ENCODE measurements at places on chromosomes 3 and 15.

DNA sequence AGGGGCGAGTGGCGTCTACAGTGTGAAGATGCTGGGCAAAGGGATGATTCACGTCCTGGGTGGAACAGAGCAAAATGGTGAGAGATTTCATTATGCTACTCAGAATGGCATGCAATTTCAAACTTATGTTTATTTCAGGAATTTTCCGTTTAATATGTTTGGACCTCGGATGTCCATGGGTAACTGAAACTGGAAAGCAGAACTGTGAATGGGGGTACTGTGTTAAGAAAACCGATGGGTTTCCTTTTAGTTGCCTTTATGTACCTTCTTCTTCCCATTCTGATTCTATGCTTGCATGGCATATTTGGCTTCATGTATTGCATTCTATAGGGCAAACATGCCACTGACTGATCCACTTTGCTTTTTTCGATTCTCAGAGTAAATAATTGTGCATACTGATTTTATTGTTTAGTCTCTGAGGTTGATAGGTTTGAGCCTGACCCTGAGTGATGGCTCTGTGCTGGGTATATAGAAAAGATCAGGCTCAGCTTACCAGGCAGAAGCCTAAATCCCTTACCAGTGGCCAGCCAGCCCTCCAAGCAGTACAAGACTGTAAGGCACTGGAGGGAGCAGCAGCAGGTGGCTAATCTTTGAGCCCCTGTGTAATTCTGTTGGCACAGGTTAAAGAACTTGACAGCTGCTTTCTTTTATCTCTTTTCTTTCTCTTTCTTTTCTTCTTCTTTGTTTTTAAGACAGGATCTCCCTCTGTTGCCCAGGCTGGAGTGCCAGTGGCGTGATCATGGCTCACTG lies 4.5 kb downstream of the QTRT2 start:
- no peak for DNase-seq

- DNase-seq, result no peak
Observed at GRCh38 chr3:7787871-7788828, 713.5 kb upstream of the LMCD1 start.

DNA sequence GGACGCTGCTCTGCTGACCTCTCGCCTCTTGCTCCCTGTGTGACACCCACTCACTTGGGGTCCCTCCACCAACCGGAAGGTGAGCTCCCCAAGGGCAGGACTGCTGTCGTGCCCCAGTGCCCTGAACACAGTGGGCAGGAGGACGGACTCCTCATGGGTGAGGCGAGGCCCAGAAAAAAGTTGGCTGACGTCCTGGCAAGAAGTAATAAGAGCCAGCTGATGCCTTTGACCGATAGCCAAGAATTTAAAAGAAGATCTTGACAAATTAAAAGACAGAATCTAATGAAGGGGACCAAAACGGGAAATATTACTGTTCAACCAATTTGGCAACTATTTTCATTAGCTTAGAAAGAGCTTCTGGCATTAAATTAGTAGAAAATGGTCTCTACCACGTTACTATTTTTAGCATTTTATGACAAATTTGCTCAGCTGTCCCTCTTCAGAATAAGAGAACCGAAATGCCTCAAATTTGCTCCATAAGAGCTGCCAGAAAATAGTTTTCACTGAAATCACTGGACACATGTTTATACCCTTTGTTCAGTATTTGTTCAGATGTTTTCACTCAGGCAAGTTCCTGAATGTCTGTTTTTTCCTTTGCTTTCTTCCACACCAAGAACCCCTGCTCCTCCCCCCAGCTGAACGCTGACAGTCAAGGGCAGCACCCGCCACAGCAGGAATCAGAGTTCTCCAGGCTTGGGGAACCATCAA lies 60.5 kb downstream of the XXYLT1 start:
- no peak for DNase-seq

DNA sequence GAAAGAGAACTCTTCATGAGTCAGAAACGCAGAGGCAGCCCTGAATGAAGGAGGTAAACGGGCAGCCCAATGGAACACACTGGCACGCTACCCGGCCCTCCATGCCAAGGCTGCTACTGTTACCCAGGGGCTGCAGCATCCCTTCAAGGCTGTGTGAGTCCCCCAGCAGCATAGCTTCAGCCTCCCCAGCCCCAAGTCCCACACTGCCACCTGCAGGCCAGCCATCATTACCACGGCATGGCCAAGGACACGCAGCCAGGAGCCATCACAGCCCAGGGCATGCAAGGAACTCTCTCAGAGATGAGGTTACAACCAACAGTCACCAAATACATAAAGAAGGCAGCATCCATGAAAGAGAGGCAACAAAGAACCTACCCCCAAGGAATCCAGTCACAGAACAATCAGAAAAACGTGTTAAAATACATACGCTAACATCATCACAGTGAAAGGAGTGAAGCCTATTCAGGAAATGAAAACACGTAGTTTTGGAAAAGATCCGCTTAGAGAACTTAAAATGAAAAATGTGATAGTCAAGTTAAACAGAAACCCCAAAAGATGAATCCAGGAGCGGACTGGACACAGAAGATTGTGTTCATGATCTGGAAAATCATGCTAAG lies 22.4 kb downstream of the PLA2G4F start:
- peak; percentile 40 for DNase-seq

- no peak for DNase-seq
Observed at GRCh38 chr3:112136959-112137693, 4.1 kb upstream of the GCSAM start.

GRCh38 chr3:131690800-131691199 lies 188.0 kb upstream of the MRPL3 start:
- DNase-seq, result no peak

DNA sequence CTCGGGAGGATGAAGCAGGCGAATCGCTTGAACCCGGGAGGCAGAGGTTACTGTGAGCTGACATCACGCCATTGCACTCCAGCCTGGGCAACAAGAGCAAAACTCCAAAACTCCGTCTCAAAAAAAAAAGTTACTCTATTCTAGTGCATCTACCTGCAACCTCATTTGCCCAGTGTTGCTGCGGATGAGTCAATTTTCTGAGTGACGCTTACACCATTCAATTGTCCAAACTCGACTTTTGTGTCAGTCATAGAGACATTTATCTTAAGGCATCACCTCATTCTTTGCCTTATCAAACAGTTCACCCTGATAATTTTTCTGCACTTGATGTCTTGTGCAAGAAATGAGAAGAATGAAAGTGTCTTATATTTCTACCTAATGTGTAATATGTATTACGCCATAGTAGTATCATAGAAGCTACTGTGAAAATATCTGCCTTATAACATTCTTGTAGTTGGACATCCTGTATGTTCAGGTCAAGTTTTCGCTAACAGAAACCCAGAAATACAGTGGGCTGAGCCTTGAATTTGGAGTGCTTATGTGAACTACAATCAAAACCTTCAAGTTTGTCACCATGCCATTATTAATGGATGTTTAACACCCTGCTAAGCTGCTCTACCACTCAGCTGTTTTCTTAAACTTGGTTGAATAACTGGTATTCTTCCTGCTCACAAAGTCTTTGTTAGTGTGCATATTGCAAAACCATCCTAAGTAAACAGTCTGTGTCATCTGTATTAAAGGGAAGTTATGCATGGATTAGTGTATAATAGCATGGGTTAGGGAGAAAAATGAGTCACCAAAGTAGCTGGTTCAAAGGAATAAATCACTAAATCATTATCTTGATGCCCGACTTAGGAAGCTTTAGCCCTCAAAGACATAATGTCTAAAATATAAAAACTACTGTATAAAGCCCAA lies 531.0 kb upstream of the NR2F2 start:
- DNase-seq, result no peak

GRCh38 chr3:75110741-75111140 lies 496.3 kb upstream of the CNTN3 start:
- DNase-seq, result no peak

DNA sequence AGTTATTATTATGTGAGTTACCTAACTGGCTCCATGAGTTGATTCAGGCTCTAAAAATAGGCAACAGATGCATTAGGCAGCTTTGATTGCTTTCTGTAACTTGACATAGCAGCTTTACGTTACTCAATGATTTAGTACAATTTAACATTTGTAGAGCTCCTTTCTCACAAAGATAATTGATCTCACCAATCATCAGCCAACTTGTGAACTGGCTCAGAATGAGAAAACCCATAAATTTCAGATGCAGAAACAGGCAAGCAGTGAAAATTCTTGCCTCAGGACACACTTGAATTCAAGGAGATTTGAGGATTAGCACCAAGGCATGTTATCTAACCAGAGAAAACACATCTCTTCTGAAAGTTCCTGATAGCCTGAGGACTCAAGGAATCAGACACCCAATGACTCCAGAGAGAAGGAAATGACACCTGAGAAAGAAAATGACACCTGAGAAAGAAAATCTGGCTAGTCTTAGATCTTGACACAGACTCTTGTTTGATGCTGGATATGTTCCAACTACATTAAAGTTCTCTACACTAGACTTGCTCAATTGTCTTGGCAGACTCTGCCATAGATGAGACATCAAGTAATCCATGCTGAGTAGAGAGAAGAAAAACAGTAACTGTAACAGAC lies 315.1 kb upstream of the CBLB start:
- DNase-seq, result no peak

- DNase-seq, result no peak
Observed at GRCh38 chr3:49901366-49902339, 2.0 kb downstream of the MST1R start.

DNA sequence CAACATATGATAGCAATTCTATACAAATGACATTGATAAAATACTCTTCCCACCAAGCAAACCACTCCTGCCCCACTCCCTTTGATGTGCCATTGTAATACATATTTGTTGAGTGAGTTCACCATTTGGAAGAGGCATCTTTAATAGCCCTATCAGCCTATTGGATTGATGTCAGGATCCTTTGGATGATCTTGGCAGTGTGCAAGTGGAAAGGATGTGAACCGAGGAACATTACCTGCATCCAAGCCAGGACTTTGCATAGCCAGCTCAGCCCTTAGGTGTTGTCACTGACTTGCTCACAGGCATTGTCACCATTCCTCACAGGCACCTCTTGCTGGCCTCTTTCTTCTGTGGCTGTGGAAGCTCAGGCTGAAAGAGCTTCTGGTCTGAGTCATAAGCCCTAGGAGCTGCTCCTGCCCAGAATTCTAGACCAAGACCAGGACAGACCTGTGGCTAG lies 16.5 kb upstream of the TIMP4 start:
- DNase-seq, result no peak

Measured in T-helper 9 cell (primary cell).